Stimulated activated CD8-positive, alpha-beta memory T cell treated with anti-CD3 and anti-CD28 coated beads, Interleukin-4, amount 100 ng/mL, for 24 hours (primary cell): ENCODE measurements at places on chromosomes 6 and 20.

GRCh38 chr6:97097068-97098047 is 172.8 kb downstream of the KLHL32 start:
- no peak for DNase-seq

DNA sequence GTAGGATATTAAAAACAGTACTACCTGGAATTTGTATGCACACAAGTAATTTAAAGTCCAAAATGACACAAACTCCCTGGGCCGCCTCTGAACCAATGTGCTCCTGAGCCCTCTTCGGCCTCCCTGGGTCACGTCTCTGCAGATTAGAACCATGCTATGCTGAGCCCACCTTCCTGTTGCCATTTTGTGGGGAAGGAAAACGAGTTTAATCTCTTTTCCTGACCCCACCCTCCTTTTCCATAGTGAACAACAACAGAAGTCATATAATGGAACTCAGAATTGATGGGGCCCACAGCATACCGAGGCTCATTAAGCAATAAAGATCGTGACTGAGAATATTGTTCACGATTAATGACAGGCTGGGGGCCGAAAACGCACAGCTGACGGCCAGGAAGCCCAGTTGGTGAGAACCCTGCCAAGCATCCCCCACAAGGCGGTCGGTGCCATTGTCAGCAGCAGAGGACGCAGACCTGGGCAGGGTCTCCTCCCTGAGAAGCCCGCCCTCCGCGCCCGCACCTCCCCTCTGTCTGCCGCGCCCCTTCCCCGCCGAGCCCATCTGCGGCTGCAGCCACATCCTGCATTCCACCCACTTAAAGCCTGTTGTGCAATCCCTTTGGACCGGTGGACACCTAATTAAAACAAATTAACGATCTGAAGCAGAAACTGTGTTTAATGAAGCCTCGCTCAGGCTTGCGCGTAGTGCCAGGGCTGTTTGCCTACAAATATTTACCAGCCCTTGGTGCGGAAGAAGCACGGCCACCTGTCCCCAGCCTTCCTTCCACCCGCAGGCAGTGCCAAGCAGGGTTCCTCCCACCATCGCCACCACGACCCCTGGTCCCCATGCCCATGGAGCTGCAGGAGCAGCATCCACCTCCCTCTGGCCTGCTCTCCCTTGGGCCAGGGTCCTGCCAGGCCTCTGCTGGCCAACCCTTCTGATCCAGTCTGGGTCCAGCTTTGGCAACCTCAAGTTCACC is 68.1 kb downstream of the DLL1 start:
- no peak for DNase-seq

DNA sequence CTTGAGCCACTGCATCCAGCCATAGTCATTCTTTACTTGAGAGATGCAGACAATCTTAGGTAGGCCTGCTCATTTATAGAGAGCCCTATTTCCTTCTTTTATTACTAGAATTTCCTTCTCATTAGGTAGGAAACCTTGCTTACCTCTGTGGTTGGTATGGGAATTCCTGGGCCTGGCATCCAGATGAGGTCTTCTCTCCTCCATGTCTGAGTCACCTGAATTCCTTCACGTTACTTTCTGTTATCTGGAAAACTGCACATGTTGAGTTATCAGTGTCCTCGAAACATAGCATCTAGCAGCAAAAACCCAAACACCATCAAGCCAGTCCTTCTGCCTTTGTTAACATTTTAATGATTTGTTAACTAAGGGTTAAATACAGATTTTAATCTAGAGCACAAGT is 2.2 kb downstream of the ZNFX1 start:
- no peak for DNase-seq

DNA sequence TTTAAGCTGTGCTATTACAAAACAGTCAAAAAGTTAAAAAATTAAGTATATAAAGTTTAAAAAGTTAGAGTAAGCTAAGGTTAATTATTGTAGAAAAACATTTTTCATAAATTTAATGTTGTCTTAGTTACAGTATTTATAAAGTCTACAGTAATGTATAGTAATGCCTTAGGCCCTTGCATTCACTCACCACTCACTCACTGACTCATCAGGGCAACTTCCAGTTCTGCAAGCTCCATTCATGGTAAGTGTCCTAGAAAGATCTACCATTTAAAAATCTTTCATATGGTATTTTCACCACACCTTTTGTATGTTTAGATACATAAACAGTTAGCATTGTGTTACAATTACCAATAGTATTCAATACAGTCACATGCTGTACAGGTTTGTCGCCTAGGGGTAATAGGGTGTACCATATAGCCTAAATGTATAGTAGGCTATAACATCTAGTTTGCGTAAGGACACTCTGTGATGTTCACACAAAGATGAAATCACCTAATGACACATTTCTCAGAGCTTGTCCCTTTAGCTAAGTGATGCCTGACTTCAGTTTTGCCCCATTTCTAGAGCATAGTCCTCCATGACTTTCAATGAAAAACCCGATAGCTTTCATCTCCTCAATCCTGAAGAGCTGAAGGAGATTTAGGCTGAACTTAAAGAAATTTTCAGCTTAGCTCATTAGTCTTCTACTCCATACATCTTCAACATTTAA is 14.9 kb upstream of the HLA-DRA start:
- DNase-seq: no peak

GRCh38 chr6:43990627-43991619 is 136.3 kb downstream of the MRPL14 start:
- no peak for DNase-seq

DNA sequence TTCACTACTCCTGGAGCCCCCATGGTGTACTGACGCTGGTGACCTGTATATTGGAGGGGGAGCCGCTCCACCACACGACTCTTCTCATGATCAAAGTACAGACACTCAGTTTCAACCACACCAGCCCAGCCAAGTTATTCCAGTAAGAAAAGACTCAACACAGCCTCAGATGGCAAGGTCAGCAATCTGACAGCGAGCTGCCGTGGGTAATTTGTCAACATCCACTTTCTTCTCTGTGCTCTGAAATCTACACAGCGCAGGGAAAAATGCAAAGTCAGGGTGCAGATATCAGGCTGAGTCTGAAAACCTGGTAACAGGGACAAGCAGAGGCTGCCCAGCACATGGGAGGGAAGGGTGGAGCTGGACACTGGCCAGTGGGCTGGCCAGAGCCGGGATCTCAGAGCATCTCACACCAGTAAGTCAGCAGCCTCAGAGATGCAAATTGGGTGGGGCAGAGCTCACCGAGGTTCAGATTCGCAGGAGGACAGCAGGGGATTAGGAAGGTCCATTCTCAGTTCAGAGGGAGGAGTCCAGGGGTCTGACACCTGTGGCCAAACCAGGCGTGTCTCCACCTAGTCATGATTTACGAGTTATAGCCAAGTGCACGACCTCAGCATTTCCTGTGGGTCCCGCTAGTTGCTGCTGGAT is 44.5 kb upstream of the RPS6KA2 start:
- DNase-seq: no peak

DNA sequence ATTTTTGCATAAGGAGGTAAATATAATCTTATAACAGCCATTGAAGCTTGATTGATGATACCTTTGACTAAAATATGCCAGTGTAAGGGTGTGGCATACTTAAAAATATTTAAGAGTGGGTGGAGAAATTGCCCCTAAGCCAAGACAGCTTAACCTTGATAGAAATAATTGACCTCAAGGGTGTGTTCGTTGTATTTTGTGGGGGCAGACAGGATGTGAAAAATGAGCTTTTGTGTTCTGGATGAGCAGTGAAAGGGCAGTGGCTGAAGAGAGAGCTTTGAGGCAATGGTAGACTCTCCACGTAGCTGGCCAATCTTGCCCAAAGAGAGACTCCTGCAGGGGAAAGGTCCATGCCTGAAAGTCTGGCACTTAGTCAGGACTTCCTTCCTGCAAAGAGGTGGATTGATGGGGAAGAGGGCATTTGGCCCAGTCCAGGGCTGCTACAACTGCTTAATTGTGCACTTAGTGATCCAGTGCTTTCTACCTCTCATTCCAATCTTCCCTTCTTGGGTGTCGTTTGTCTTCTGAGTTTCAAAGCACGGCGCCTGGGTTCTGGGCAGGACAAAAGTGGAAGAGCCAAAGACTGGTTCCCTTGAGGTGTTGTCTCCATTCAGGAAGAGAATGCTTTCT is 15.6 kb upstream of the CD109 start:
- DNase-seq: no peak

DNA sequence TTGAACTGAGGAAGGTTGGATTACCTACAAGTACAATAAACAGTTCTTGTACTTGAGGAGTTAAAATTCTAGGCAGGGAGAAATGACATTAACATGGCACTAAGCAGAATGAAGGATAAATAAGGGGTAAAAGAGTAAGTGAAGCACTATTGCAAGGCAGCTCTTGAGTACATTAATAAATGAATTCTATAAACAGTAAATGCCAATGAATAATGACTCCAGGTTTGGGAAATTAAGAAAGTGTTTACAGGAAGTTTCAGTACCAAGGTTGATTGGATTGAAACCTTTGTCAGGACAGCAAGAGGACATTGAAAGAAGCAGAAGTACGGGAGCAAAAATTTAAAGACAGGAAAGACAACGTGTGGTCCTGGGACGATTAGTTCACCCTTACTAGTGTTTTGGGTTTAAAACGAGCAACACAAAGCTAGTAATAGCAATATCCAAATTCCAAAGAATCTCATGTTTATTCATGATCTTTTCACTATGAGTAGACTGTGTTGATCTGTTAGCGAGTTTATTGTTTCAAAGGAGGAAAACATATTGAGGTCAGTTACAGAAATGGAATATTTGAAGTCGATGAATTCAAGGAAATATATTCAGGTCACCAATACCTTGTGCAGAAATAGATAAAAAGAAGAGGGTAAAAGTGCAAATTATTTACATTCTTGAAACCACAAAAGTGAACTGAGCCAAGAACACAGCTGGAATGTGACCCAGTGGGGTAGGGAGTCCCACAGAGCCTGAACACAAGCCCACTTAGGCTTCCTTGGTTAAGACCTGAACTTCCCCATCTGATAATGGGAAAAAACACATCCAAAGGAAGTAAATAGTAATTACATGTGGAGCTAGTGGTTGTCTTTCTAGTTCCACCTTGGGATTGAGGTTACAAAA is 80.8 kb downstream of the MKKS start:
- no peak for DNase-seq

DNA sequence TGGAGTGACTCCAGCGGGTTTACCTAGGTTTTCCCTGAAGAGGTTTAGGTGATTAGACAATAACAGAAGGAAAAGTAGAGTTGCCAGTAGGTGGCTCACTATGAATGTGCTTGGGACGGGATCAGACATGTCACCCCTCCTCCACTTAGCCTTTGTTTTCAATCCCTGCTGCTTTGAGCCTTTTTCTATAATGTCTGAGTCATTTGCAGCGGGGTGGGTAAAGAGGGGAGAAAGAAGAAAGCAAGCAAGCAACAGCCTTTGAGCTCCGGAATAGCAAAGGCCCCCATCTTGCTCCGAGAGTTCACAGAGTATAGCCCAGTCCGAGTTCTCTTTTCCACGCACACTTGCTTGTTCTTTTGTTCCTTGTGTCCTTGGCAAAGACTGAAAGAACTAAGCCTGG is 129.1 kb downstream of the PACRG start:
- no peak for DNase-seq

GRCh38 chr6:134078166-134078565 is 25.7 kb upstream of the SLC2A12 start:
- no peak for DNase-seq

- DNase-seq: no peak
Measured at GRCh38 chr6:43120944-43121913, 45.1 kb downstream of the PTK7 start.

GRCh38 chr6:22880686-22881433 is 311.5 kb downstream of the HDGFL1 start:
- DNase-seq: no peak
